GM19239 (cell line): ENCODE measurements at places on chromosomes 2 and 18.

GRCh38 chr2:78561876-78562275 is 463.6 kb upstream of the REG3G start:
- no peak for DNase-seq

- no peak for DNase-seq
These were observed 52.2 kb upstream of the OTOS start for GRCh38 chr2:240192661-240193060.

GRCh38 chr2:140550821-140551220 is 1580.0 kb downstream of the LRP1B start:
- no peak for DNase-seq

- DNase-seq, result no peak
These were observed 239.3 kb upstream of the SP5 start for GRCh38 chr2:170475878-170476277.

- DNase-seq, result no peak
These were observed 34.1 kb upstream of the NXPH2 start for GRCh38 chr2:138814123-138814898.

- no peak for DNase-seq
These were observed 15.9 kb upstream of the NMUR1 start for GRCh38 chr2:231546014-231546715.

DNA sequence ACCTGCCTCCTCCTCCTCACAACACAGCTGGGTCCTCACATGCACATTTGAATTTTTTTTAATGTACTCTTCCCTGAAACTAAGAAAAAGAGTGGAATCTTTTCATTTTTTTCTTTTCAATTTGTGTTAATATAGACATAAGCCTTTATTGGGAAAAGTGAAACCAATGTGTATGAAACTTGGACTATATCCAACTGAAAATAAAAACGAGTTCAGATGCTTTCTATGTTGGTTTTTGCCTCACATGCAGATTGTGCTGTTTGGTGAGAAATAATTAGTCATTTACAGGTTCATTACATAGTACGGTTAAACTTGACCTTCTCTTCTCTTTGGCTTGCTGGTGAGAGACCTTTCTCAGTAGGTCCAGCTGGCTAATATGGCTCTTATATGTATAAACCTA is 515.2 kb upstream of the FANCL start:
- DNase-seq, result no peak

- no peak for DNase-seq
These were observed 144.6 kb upstream of the LYPD1 start for GRCh38 chr2:132814651-132815050.

DNA sequence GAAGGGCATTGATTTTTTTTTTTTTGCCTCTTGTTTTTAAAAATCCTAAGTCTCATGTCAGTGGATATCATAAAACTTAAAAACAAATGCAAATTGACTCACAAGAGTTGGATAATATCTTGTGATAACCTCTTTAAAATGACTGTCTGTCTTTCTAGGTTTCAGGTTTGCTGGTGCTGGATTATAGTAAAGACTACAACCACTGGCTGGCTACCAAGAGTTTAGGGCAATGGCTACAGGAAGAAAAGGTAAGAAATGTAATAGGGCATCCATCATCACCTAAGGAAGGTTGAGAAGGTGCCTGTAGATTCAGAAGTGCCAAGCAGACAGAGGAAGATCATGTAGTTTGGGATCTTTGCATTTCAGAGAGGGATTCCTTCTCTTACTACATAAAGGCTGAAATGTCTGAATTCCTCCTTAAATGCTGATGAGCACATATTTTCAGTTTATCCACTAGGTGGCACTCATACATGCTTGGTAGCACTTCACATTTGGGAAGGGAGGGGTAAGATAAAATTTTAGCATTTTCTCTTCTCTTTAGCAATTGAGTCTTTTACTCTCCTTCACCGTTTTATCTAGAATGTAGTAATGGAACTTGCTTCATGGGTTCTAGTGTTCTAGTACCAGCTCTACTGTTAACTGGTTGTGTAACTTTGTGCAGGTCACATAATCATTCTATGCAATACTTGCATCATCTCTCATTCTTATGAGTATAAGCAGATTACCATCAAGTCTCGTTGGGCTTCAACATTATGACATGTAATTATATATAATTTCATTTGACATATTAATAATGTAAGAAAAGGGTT is 21.1 kb downstream of the CPS1 start:
- DNase-seq, result peak; percentile 9

DNA sequence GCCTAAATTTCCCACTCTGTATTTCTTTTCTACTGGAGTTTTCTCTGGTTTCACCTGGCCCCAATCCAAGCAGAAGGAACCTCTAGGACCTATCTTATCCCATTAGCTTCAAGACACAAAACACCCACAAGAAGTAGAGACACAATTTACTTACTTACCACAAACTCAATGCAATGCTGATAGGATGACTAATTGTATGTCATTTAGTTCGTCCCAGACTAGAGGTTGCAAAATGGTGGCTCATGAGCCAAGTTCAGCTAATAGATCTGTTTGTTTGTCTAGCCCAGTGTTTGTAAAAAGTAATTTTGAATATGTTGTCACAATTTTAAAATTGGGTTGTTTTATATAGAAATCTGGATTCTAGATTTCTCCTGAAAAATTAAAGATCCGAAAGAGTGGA is 34.7 kb upstream of the ZSWIM2 start:
- DNase-seq, result no peak

DNA sequence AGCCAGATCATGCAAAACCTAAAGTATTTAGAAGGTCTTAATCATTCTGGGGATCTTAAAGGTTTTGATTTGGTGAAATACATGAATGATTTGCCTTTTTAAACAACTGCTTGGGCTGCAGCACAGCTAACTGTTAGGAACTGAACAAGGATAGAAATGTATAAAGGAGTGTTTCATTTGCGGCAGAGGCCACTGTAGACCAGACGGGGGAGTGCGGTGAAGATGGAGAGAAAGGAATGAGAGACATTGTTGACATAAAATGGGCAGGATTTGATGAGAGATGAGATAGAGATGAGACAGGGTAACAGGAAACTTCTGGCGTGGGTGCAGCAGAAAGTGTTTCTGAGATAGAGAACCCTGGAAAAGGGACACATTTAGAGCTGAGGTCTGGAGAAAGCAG is 308.1 kb downstream of the TMX3 start:
- DNase-seq, result no peak
